Epithelial cell of prostate (primary cell): ENCODE measurements at places on chromosomes 3 and 15.

- no peak for DNase-seq
These were observed 815 bp upstream of the ZNF280D start for GRCh38 chr15:56734013-56734635.

DNA sequence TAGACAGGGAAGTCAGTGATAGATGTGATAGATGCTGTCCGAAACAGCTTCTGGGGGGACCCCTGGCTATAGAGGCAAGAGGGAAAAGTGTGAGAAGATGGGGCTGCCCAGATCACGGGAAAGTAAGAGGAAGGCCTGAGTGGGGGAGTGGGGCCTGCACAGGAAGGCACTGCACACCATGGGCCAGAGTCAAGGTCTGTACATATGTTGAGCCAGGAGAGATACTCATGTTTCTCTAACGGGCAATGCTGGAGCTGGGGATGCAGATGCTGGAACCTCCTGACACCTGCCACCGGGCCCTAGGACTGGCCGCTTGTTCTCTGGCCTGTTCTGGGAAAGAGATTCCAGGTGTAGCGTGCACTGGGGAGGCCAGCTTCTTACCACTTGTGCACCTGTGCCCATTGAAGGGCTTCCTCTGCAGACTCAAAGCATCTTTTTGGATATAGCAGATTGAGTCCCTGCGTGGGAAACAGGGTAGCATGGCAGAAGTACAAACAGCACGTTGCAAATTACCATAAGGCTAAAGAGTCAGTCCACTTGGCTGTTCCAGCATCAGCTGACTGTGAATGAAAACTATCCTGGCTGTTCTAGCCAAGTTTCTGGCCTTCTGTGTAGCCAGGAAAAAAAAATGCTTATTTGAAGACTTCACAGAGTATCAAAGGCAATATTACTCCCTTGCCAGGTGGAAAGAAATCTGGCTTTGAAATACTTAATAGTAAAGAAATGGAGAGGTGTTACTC is 77.1 kb upstream of the GSK3B start:
- DNase-seq, result no peak

GRCh38 chr3:72810063-72810462 is 38.2 kb downstream of the SHQ1 start:
- DNase-seq, result no peak

- no peak for DNase-seq
These were observed 676 bp downstream of the TCF12 start for GRCh38 chr15:56919031-56919608.

DNA sequence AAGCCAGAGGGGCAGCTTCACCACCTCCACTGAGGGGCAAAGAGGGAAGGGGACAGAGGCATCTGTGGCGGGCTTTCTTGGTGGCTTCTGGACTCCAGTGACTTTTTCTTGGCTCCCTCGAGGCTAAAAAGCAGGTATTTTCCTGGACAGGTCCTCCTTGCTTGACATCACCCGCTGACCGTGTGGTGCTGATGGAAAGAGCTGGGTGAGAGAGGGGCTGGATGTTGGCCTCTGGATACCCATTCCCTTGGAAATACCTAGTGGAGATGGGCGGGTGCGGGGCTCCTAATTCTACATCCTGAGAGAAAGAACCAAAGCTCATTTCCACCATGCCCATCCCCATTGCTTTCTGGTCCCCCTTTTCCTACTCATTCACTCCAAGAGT is 47.1 kb upstream of the TSEN2 start:
- no peak for DNase-seq

DNA sequence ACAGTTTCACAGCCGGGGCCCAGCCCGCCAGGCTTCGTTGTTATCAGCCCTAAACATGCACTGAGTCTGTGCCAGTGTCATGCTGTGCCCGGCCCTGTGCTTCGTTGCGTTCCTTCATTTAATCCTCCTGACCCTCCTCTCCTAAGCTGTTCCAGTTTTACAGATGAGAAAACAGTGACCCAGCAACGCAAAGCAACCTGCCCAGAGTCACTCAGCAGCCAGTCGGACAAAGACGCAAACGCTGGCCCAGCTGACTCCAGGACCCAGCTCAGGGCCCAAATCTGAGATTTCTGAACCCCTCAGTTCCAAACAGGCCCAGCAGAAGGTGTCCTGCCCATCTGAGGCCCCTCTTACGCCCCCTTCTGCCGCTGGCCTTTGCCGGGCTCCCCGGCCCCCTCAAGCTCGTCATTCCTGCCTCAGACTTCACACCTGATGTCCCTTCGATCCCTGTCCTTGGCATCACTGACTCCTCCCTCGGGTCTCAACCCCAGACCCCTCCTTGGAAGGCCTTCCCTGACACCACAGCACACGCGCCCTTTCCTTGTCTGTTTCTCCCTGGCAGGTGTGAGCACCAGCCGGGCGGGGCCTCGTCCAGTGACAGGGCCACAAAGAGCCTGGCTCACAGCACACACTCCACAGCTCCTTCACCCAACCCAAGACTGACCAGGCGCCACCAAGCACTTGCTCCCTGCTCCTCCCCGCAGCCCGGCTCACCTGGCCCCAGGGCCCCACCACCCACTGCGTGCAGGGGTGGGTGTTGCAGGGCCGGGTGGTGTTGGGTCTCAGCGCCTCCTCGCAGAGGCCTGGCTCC is 48.1 kb downstream of the ADAMTS7 start:
- no peak for DNase-seq

DNA sequence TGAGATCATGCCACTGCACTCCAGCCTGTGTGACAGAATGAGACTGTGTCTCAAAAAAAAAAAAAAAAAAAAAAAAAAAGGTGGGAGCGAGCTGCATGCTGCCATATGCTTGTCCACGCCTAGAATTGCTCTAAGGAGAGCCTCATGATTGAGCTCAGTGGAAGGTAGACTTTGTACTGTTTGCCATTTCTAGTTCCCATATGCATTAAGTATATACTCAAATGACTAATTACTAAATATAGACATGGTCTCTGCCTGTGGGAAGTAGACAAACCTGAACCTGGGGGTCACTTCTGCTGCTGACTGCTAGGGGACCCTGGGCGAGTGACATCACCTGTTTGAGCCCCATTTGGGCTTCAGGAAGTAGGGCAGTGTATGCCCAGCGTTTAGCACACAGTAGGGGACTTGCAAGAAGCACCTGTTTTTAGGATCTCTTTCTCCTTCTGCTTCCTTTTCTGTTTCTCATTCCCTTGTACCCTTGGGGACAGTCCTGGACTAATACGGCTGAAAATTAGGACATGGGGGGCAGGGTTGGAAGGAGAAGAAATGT is 27.2 kb downstream of the PRKCD start:
- DNase-seq, result no peak

- DNase-seq, result no peak
These were observed 4.0 kb downstream of the NEDD4 start for GRCh38 chr15:55989383-55989782.

DNA sequence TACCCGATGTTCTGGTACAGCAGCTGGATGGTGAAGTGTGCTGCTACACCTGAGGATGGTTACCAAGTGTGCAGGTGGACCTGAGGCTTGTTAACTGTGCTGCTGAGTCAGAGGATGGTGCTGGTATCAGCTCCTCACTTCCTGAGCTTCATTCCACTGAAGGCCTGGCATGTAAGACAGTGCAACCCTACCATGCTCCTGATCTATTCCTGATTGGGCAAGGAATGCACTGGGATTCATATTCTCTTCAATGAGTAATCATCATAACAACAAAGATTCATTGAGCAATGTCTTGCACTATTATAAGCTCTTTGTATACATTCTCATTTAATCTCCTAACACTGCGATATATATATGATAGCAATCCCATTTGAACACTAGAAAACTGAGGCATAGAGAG is 62.9 kb upstream of the THSD4 start:
- DNase-seq, result peak; percentile 87

- DNase-seq, result no peak
These were observed 4.8 kb upstream of the PHGR1 start for GRCh38 chr15:40345867-40346578.

DNA sequence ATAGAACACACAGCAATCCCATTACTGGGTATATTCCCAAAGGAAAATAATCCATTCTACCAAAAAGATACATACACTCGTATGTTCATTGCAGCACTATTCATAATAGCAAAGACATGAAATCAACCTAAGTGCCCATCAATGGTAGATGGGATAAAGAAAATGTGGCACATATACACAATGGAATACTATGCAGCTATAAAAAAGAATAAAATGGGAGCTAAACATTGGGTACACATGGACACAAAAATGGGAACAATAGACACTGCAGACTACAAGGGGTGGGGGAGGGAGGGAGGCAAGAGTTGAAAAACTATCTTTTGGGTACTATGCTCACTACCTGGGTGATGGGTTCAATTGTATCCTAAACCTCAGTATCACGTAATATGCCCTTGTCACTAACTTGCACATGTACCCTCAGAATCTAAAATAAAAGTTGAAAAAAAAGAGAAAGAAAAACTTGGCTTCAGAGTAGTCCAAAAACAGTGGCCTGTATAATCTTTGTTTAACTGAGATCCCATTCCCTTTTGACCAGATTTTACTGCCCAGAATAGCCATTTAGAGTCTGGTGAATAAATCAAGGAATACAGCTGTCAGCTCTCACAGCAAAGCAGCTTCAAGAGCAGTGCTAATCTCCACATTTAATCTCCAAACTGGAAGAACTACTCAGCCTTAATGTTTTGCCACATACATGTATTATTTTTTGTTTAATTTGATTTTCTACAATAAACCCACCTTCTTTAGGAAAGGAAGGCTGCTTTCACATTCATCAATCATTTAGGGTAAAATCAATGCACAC is 54.5 kb upstream of the XRN1 start:
- DNase-seq, result no peak

DNA sequence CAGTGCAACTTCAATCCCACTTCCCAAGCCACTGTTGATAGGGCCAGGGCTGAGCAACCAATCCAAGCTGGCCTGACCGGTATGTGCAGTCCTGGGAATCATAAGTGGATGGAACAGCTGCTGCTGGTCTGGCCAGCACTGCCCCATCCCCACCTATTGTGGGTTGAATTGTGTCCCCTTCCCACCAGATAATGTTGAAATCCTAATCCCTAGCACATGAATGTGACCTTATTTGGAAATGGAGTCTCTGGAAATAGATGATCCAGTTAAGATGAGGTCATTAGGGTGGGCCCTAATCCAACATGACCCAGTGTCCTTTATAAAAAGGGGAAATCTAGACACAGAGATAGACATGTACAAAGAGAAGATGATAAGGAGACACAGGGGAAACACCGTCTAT is 13.7 kb upstream of the PDIA5 start:
- no peak for DNase-seq

DNA sequence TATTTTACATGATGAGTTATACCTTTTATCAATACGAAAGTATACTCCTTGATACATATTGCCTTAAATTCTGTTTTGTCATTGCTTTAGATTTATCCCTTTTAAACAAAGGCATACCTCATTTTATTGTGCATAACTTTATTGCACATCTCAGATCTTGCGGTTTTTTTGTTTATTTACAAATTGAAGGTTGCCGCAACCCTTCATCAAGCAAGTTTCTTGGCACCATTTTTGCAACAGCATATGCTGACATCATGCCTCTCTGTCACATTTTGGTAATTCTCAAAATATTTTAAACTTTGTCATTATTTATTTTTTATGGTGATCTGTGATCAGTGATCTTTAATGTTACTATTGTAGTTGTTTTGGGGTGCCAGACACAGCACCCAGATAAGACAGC is 20.9 kb downstream of the SNRK start:
- DNase-seq, result no peak

GRCh38 chr3:134476306-134476705 is 9.5 kb downstream of the ANAPC13 start:
- no peak for DNase-seq

DNA sequence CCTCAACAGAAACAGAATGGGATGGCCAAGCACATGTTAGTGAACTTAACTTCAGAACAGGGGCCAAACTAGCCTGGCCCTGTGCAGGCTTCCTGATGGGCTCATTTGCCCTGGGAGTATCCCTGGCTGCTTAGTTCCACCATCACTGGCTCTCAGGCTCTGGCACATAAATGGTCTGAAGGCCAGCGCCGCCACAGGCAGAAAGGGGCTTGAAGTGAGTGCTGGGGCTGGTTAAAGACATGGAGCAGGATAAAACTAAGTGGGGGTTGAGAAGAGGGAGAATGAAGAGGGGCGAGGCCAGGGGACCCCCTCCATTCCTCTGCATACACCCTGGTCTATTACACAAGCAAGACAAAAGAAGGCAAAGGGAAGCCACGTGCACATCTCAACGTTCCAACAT is 12.2 kb downstream of the SLCO2A1 start:
- no peak for DNase-seq

- no peak for DNase-seq
These were observed 477.4 kb downstream of the NAALADL2 start for GRCh38 chr3:175336406-175337133.

- DNase-seq, result no peak
These were observed 38.9 kb downstream of the ZNF710 start for GRCh38 chr15:90039996-90040395.

GRCh38 chr3:128418900-128419299 is 47.8 kb downstream of the DNAJB8 start:
- no peak for DNase-seq

DNA sequence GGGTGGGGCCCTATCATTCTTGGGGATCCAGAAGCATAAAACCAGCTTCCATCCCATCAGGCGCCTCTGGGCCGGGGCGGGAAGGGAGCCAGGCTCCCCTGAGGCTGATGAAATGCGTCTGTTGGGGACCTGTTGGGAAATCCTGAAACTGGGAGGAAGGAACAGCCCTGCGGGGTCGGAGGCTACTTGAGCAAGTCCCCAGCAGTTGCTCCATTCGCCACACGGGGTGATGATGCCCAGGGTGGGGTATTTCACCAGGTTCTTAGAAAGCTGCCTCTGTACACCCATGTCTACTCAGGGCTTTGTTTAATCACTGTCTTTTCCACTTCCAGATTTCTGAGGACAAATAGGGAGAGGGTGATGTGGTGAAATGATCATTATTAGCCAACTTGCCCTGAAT is 25.4 kb upstream of the TSEN2 start:
- no peak for DNase-seq

DNA sequence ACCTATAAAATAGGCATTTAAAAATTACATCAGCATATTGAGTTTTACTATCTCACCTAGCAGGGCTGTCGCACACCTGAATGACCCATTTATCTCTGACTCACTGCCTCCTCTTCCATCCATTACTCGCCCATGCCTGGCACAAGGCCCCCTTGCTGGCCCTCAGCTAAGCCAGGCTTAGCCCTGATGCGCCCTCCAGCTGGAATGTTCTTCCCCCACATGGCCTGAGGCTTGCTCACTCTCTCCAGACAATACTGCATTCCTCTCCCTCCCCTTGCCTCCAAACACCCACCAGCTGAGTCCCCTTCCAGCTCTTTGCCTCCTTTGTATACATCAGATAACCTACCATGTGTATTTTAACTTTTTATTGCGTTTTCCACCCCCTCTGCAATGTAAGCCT is 7.2 kb downstream of the SH3BP5 start:
- no peak for DNase-seq
